ENCODE measurements at places on chromosomes 4 and X.

DNA sequence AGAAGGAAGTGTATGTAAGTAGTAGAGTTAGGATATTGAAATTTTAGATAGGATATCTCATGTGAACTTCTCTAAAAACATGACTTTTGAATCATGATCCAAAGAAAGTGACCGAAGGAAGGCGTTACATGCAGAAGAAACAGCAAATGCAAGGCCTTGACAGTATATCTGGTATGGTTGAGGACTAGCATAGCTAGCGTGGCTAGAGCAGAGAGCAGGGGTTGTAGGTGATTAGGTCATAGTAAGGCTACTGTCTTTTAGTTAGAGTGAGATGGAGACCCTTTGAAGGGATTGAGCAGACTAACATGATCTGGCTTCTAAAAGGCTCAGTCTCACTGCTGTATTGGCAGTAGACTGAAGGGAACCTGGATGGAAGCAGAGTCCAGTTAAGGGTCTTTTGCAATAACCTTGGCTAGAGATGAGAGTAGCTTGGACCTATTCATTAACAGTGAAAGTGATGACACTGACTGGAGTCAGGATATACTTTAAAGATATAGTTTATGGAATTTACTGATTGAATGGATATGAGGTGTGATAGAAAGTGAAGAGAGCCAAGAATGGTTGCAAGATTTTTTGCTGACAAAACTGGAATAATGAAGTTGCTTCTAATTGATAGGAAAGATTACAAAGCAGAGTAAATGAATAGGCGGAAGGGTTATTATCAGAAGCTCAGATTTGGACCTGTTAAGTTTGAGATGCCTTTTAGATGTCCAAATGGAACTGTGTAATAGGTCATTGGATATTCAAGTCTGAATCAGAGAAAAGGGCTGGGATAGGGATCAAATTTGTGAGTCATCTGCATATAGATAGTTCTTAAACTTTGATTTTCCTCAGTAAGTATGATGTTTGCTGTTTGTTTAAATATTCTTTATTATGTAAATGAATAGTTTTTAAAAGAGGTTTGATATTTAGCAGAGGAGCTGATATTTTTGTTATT, 59.8 kb downstream of the MRPL1 start:
- no peak for DNase-seq

DNA sequence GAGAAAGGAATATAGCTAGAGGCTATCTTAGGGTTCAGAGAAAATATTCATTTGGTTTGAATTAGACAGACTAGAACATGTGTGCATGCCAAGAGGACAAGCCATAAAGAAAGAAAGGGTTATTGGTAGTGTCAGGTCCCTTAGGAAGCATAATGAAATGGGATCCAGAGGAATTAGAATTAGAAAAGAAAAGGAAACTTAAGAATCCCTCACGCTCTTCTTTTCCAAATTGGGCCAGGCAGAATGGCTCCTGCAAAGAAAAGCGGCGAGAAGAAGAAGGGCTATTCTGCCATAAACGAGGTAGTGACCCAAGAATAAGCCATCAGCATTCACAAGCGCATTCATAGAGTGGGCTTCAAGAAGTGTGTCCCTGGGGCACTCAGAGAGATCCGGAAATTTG, 4.9 kb upstream of the ABCG2 start:
- no peak for DNase-seq

DNA sequence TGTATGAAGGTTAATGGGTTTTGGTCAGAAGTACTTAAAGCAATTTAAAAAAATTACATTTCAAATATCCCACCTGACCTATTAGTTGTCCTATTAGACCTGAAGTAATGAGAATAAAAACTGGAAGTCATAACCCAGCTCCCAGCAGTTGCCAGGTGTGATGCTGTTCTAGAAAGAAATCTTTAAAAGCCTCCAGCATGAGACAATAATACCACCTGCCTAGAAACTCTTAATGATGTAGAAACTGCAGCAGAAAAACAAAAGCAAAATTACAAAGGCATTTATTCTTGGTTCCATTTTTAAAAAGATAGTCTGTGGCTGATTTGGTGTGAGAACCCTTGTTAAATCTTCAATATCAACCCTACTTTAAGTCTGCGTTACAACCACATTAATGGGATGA, 1137.7 kb upstream of the TENM3 start:
- no peak for DNase-seq

DNA sequence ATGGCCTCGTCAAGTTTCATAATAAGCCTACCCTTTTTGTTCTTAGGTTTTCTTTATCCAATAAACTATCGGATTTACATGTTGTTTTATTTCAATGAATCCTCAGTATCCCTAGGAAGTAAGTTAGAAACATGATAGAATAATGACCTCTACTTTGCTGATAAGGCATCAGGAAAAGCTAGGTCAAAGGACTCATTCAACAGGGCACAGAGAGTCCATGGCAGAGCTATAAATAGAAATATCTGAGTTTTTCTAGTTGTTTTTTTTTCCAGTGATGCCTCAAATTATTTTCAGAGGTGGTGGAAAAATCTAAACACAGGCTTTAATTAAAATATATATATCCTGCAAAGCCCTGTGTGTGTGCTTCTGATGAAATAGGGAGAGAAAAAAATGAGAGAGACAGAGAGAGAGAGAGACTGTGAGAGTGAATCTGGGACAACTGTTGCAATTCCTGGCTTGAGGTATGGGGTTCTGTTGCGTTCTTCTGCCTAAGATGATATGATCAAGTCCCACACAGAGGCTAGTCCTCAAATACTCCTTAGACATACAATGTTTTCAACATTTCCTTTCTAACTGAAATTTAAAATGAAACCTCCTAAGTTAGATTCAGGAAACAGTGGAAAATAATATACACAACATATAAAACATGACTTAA, 139.9 kb downstream of the HDX start:
- DNase-seq, result no peak

DNA sequence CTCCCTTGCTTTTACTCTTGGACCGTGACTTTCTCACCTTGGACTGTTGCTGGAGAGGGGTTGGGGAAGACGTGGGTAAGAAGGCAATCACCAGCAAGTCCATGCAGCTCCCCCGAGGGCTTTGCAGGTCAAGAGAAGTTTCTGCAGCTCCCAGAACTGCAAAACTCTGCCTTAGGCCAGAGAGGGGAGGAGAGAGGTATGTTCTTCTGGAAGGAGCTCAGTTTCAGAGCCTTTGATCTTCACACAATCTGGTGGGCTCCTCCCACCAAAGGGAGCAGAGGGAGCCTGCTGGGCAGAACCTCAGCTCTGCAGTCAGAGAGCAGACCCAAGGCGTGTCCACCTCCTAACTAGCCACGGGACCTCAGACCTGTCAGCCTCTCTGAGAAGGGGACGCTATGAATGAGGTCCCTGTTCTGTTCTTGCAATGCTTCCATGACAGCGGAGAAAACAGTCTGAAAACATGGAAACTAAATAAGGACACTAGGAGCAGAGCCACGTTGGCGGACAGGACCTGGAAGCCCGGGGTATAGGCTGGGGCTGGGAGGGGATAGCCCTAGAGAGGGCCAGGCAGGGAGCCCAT, 92.8 kb downstream of the EVC2 start:
- DNase-seq, result no peak

GRCh38 chr4:161650812-161651211, 513.0 kb downstream of the FSTL5 start:
- DNase-seq, result no peak
